HCT116 (cell line): ENCODE measurements at places on chromosomes 16 and 17. TPM values are rescaled to one million over a fixed set of nuclear protein-coding genes. Genes with fewer than 3 reads are reported as not detected.
A peak's percentile ranks its signal among the peaks of the same experiment; 100 is the strongest.

The KRTAP4-1 gene
- not detected for total RNA-seq

The IKZF3 gene
- total RNA-seq, result 0.30 TPM

The CCT6B gene
- 1.1 TPM for total RNA-seq

The RAB34 gene
- total RNA-seq, result 0.59 TPM

The MYH13 gene
- not detected for total RNA-seq

- H3K27me3 ChIP-seq, result no peaks in the 10 kb centered on the region
- peak overlapping the region; percentile 84 for H3K4me3 ChIP-seq
- peaks cover 8% of the 10 kb centered on the region; the same call in 1 of the 2 replicates for H3K36me3 ChIP-seq
Measured at GRCh38 chr17:28901866-28902818, 737 bp downstream of the DHRS13 start.

DNA sequence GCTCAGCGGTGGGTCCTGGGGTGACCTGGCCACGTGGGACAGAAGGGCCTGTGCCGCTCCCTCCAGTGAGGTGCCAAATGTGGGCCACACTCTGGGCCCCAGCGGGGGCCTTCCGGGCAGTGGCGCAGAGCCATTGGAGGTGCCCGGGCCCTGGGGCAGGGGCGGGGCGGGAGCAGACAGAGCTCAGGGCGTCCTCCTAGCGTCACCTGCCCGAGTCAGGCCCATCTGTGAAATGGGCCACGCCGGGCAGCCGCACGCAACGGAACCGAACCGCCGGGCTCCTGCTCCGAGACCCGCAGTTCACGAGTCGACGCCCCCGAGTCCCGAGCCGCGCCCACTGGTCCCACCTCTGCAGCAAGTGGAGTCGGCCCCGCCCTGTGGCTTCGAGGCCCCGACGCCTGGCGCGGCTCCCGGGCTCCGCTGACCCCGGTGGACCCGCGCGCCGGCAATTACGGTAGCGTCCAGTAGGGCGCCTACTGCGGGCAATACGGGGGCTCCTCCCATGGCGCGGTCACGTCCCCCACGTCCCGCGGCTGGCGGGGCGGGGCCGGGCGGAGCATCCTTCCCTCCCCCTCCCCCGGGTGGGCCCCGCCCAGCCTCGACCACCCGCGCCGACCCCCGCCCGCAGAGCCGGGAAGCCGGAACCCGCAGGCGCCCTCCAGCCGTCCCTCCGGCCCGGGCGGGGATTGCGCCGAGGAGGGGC is 1.9 kb downstream of the SLC16A3 start:
- H3K27ac ChIP-seq, result peak overlapping the region; percentile 98
- peak overlapping the region; percentile 100 for H3K4me3 ChIP-seq
- H3K36me3 ChIP-seq, result peaks cover 46% of the 10 kb centered on the region
- no peak for DNase-seq
- H3K4me1 ChIP-seq, result peaks cover 55% of the 10 kb centered on the region

- peaks cover 33% of the 10 kb centered on the region for H3K4me1 ChIP-seq
- DNase-seq, result peak; percentile 65
- H3K4me3 ChIP-seq, result no peak overlapping the region
- H3K27me3 ChIP-seq, result no peaks in the 10 kb centered on the region
Measured at GRCh38 chr17:65027305-65027704, 29.2 kb downstream of the GNA13 start.
